Activated CD8-positive, alpha-beta memory T cell treated with anti-CD3 and anti-CD28 coated beads, Interleukin-2, amount 10 ng/mL, durations not matched to agents 7 days and 5 days (primary cell): ENCODE measurements at places on chromosomes 13 and 19.
A peak's percentile ranks its signal among the peaks of the same experiment; 100 is the strongest.

GRCh38 chr13:110301083-110301482 is 5.9 kb downstream of the COL4A1 start:
- DNase-seq, result no peak

- no peak for DNase-seq
Measured at GRCh38 chr13:39909634-39910033, 254.2 kb downstream of the COG6 start.

DNA sequence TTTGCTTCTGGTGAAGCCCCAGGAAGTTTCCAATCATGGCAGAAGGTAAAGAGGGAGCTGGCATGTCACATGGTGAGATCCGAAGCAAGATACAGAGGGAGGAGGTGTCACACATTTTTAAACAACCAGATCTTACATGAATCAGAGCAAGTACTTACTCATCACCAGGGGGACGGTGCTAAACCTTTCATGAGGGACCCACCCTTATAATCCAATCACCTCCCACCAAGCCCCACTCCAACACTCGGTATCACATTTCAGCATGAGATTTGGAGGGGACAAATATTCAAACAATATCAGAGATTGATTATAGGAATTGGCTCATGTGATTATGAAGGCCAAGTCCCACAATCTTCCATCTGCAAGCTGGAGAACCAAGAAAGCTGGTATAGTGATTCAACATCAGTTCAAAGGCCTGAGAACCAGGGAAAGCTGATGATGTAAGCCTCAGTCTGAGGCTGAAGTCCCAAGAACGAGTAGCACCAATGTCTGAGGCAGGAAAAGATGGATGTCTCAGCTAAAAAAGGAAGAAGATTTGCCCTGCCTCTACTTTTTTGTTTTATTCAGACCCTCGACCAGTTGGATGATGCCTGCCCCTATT is 58.6 kb upstream of the WDFY2 start:
- DNase-seq, result no peak

DNA sequence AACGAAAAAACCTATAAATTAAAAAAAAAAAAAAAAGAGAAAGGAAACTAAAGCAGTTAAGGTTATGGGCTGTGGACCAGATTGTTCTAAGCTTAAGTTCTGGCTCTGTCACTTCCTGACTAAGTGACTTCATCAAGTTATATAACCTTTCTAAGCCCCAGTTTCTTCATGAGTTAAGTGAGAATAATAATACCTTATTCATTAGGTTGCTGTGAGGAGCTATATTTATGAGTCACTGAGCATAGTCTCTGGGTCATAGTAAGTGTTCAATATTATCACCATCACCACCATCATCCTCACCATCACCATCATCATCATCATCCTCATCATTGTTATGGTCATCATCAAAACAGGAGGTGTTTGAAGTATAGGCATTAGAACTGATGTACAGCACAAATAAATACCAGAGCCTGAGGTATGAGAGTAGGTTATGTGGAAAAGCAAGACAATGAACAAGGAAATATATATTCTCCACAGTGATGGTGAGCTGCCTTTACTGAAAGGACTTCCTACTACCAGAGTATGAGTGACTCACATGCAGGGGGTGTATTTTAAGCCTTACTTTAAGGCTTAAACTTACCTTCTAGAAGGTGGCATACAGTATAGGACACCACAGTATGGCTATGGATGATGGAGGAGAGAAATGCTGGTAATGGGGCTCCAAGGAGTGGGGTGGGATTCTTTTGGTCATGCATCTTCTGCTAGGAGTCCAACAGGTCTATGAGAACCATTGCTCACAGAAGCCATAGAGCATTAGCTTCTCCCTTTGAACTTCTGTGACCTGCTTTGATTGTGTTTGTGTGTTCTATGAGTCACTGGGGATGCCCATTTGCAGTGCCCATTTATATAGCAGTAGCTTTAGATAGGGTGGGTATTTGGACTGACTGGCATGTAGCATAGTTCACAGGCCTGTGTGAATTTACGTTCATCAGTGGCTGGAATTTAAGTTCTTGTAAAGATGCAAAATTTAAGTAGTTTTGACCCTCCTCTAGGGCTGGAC is 104.4 kb downstream of the KLF5 start:
- DNase-seq, result no peak

DNA sequence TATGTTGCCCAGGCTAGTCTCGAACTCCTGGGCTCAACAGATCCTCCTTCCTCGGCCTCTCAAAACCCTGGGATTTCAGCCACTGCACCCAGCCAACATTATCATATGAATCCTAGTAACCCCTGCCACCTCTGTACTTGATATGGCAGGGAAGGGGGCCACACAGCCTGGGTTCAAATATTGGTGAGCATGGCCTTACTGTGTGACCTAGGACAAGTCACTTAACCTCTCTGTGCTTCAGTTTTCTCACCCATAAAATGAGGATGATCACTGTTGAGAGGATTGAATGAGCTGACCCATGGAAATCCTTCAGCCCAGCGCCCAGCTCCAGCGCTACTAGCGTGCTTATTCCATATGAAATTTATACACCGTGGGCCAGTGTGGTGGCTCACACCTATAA is 3.6 kb upstream of the COMP start:
- no peak for DNase-seq

DNA sequence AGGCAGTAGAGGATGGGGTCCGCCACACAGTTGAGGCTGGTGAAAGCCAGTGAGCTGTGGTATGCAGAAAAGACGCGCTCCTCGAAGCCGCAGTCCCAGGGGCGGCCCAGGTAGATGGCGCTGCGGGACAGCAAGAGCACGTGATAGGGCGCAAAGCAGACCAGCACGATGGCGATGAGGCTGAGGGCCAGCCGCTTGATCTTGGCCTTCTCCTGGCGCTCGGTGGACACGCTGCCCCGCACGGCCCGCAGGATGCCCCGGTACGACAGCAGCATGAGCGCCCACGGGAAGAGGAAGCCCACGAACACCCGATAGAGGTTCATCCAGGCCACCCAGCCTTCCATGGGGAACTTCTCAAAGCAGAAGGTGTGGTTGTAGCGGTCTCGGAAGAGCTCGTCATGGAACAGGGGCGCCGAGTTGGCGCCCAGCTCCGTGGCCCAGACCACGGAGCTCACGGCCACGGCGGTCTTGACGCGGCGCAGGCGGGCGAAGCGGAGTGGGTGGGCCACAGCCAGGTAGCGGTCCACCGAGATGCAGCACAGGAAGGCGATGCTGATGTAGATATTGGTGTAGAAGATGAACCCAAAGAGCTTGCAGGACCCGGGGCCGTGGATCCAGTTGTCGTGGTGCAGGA is 6.5 kb upstream of the OPA3 start:
- DNase-seq, result peak; percentile 61

- DNase-seq, result no peak
Measured at GRCh38 chr13:76512721-76513145, 373.5 kb downstream of the KCTD12 start.

DNA sequence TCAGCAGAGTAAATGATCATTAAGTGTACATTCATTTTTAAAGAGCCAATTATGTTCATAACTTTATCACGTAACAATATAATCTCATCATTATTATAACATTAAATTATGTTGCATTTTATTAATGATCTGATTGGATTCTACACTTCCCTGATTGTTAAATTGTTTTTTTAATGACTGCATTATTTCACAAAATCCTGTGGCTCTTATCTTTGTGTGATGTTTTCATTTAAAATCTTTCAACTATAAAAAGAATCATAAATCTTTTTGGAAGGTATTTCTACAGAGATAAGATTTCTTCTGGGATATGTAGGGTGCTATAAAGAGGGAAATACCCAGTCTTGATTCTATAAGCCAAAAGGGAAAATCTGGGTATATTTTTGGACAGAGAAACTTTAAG is 101.7 kb downstream of the ZIC5 start:
- DNase-seq, result no peak

- no peak for DNase-seq
Measured at GRCh38 chr19:49338023-49338677, 2.9 kb downstream of the CD37 start.

GRCh38 chr19:29269641-29270040 is 56.7 kb upstream of the UQCRFS1 start:
- DNase-seq, result no peak

DNA sequence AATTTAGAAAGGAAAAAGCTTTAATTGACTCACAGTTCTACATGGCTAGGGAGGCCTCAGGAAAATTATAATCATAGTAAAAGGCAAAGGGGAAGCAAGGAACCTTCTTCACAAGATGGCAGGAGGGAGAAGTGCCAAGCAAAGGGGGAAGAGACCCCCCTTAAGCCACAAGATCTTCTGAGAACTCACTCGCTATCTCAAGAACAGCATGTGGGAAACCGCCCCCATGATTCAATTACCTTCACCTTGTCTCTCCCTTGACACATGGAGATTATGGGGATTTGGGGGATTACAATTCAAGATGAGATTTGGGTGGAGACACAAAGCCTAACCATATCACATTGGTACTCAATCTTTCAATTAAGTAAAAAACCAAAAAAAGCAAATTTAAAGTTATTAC is 1778.7 kb upstream of the MIR17HG start:
- DNase-seq, result no peak

- DNase-seq, result no peak
Measured at GRCh38 chr13:28584873-28585381, 74.0 kb upstream of the POMP start.

DNA sequence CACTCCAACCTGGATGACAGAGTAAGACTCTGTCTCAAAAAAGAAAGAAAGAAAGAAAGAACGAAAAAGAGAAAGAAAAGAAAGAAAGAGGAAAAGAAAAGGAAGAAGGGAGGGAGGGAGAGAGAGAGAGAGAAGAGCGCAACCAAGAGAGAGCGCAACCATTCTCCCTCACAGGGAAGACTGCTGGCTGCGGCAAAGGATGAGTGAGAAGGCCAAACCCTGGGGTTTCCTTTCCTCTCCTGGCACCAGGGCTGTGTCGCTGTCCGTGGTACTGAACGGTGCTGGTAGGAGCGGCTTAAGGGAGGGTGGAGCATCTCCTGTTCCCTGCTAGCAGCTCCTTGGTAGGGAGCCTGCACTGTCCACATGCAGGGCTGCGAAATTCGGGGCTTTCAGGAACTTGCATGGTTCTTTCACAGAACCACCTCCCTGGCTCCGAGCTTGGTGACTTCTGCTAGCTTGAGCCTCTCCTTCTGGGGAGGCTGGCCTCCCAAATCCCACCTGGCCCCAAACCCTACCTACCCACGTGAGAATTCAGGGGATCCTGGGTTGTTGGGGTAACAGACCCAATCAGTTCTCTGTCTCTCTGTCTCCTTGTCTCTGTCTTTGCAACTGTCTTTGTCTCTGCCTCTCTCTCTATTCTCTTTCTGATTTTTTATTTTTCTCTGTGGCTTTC is 51.1 kb upstream of the ZNRF4 start:
- DNase-seq, result peak; percentile 73

DNA sequence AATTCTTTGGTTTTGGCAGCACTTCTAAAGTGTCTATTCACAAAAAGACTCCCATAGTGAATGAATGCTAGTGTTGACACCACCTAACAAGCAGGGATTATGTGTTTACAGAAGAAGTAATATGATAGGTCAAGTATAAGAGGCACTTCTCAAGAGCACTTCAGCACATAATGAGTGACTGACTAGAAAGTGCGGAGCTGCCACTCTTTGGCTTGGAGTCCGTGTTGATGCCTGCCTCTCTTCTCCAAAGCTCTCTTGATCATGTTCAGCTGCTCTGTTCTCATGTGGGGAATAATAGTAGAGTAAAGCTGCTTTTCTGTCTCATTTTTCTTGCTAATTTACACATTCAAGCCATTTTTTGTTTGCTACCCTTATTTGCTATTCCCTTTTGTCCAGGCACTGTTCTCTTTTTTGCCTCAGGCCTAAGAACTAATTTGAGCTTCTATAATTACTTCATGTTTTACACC is 22.7 kb upstream of the MAB21L1 start:
- no peak for DNase-seq

- no peak for DNase-seq
Measured at GRCh38 chr19:19004144-19004543, 29.2 kb downstream of the SUGP2 start.

GRCh38 chr19:22914646-22915045 is 82.6 kb downstream of the ZNF723 start:
- no peak for DNase-seq

- DNase-seq, result no peak
Measured at GRCh38 chr19:12112701-12113100, 27.4 kb downstream of the ZNF20 start.

DNA sequence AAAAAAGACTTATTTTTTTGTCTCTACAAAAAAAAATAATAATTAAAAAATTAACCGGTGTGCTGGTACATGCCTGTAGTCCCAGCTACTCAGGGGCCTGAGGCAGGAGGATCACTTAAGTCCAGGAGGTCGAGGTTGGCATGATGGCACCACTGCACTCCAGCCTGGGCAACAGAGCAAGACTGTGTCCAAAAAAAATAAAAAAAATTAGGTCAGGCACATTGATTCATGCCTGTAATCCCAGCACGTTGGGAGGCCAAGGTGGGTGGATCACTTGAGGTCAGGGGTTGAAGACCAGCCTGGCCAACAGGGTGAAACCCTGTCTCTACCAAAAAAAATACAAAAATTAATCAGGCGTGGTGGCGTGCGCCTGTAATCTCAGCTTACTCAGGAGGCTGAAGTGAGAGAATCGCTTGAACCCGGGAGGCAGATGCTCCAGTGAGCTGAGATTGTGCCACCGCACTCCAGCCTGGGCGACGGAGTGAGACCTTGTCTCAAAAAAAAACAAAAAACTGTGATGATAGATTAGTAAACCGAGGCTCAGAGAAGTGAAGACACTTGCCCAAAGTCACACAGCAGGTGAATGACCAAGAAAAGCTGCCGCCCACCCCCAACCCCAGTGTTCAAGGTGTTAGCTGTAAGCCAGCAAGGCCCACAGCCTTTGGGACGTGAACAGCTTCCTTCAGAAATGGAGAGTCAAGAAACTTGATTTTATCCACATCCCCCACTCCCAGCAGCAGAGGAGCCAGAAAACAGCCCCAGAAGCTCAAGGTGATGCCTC is 9.4 kb downstream of the RNU6-9 start:
- DNase-seq, result no peak

DNA sequence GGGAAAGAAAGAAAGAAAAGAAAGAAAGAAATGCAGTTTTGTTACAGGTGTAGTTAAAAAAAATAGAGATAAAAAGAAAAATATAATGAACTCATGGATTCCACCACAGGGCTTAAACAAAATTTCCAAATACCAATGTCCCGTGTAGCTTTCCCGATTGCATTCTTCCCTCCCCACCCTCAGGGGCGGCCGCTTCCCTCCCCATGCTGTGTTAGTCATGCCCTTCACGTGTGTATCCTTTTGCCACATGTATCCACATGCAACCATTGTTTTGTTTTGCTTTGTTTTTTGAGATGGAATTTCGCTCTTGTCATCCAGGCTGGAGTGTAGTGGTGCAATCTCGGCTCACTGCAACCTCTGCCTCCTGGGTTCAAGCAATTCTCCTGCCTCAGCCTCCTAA is 3.6 kb upstream of the KMT5C start:
- no peak for DNase-seq

GRCh38 chr13:106415971-106416370 is 119.5 kb downstream of the EFNB2 start:
- no peak for DNase-seq

- no peak for DNase-seq
Measured at GRCh38 chr19:48713041-48713863, 6.3 kb downstream of the MAMSTR start.
